Right forelimb (tissue), 1 donor: ENCODE measurements at places on chromosomes 7 and 10.

DNA sequence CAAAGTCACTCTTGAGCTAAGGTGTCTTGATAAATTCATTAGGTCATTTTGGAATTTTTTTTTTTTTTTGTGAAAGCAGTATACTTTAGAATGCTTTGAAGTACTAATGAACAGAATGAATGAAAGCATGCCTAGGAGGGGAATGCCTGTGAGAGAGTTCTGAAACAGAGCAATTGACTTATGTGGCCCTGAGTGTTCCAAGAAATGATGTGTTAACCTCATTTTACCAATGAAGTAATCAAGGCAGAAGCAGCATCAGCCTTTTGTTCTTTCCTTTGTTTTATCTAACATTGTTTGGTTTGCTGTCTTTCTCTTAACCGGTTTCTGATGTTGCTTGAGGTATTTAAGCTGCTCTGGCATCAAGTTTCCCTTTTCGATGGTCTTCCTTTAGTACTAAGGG is 154.6 kb upstream of the HGF start:
- no peak for DNase-seq

DNA sequence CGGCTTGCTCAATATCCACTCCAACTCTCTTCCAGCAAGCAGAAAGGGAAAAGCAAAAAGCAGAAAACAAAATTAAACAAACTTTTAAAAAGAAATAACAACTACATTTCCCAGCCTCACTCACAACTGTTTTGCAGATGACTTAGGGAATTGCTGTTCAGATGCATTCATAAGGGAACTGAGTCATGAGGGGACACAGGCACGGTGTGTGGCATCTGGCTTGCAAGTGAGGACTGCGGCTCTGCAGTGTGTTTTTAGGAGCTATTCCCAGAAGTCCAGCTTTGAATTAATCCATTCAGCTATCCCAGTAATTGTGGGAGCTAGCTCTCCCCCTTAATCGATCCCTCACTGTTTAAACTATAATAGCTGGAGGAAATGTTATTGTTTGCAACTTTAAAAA is 30.3 kb downstream of the PTN start:
- DNase-seq = no peak

DNA sequence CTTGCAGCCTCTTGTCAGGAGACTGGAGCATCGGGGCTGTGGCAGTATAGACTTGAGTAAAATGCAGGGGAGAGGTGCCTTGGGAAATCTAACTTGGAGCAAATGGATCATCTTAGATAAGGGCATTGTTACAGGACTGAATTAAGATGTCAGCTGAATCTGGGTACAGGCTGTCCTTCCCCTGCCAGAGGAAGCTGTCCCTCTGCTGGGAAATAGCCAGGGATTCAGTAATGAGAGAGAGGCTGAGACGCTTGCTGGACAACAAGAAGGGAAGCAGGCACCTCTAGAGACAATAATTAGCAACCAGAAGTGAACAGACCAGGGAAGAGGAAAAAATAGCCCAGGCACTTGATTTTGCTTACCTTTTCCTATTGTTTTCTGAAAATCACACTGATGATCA is 20.7 kb upstream of the RAPGEF5 start:
- DNase-seq = no peak

- DNase-seq = no peak
Observed at GRCh38 chr7:84939442-84939841, 247.4 kb downstream of the SEMA3D start.

DNA sequence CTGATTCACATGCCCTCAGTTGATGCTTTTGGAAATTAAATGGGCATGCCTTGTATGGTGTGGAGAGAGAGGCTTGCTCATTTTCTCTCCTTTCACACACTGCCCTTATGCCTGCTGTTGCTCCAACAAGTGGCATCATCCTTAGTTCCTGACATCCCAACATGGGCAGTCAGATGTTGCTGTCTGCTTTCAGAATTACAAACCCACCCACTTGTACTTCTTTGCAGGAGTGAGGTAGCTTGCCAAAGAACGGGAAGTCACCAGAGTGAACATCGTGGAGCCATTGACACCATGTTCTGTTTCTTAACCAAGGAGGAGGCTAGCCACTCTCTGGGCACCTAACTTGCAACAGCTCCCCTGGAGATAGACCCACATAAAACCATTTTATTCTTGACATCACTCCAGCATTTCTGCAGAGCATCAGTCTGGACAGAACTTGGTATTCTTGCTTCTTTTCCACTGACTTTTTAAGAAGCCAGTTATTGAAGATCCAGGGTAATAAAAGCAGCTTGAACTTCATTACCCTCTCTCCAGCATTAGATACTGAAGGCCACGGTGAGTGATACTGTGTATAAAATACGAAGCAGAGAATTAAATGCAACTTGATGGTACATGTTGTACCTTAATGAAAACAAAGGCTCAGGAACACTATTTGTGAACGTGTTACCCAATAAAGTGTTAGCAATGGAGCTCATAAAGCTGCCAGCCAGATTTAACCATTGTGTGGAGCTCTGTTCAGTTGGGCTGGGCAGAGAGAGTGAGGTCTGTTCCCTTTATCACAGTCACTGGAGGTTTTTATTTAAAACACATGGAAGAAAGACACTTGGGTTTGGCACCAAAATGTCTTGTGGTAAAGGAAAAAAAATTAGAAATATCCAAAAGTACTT is 195.8 kb upstream of the HABP2 start:
- no peak for DNase-seq

DNA sequence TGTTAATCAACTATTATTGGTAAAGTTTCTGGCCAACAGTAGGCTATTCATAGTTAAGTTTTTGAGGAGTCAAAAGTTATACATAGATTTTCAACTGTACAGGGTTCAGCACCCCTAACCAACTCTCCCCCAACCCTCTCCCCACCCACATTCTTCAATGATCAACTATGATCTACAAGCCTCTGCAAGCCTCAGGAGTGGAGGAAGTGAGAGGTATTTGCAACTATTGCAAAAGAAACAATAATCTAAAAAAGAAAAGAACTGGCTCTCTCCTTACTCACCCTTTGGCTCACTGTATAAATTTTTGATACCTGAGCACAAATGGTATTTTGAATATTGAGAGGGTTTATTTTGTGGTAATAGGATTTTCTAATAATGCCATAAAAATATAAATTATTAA is 179.8 kb downstream of the IPMK start:
- no peak for DNase-seq

- peak; percentile 81 for DNase-seq
Observed at GRCh38 chr10:68598978-68599770, 39.0 kb downstream of the TET1 start.

DNA sequence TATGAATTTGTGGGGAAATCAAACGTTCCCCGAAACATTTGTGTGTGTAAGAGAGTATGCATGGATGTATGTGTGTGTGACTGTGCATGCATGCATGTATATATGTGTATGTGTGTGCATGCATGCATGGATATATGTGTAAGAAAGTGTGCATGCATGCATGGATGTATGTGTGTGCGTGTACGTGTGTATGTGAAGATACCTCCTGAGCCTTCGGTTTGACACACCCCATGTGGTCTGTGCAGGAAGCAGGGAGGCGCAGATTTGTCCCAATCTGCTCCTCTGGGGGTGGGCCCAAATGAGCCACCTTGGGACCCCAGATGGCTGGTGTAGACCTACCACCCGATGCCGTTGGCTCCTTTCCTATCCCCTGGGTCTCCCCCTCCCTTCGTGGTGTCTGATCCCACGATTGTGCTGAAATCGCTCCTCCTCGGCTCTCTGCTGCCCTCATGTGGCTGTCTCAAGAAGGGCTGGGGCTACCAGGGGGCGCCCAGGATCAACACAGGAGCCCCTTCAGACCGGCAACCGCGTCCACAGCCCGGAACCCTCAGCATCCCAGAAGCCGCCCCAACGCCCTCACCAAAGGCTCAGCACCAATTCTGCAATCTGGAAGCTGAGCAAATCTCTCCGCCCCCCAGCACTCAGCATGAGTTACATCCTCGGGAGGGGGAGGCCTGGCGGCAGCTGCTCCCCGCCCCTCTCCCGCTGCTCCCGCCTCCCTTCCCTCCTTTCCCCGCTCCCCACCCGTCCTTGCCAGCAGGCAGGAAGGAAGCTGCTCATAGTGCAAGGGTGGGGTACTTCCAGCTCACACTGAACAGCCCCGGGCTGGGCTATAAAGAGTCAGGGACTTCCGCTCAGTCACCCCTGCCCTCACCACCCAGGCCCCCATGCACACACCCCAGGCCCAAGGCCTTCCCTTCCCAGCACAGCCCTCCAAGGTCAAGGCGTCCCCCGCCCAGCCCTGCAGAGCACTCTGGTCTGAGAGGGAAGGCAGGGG is 2.3 kb upstream of the NOS3 start:
- DNase-seq = peak; percentile 84

- no peak for DNase-seq
Observed at GRCh38 chr7:27377988-27378387, 135.4 kb downstream of the EVX1 start.

DNA sequence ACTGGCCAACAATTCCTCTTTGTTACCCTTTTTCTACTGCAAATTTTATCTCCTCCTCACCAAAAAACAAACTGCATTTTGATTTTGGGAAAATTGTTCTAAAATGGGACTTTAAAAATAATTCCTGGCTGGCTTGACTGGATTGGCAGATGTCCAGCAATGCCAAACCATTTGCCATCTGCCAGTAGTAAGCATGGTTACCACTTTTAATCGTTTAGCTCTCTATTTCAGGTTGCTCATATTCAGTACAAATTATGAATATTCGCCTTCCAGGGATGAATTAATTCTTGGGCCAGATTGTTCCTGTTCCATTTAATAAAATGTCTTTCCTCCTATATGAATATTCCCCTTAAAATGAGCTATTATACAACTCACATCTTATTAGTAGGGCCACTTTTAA is 35.7 kb downstream of the SMNDC1 start:
- no peak for DNase-seq

GRCh38 chr10:116511365-116511764 is 34.4 kb upstream of the PNLIP start:
- DNase-seq = no peak

DNA sequence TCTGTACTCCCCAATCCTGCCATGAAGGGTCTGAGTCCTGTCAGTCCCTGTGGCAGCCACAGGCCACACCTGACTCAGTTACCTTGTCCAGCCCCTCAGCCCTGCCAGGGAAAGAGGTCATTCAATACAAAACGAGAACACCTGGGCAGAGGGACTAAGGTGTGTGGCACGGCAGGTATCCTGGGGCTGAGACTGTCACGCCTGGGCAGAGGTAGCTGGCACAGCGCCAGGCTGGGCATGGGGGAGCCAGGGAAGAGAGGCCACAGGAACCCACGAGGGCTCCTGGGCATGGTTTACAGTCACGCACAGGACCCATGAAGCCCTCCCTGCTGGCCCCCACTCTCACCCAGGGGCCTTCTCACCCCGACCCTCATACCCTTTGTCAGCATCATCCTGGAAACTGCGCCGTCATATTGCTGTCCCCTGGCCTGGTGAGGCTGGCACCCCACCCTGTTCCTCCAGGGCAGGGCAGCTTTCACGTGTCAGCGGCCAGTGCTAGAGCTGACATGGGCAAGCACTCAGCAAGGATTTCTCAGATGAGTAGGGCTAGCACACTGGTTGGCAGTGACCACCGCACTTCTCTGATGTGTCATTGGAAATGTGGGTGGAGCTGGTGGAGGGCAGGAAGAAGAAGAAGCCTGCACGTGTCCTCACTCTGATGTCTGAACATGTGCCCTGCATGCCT is 42.7 kb downstream of the LRRC18 start:
- no peak for DNase-seq

DNA sequence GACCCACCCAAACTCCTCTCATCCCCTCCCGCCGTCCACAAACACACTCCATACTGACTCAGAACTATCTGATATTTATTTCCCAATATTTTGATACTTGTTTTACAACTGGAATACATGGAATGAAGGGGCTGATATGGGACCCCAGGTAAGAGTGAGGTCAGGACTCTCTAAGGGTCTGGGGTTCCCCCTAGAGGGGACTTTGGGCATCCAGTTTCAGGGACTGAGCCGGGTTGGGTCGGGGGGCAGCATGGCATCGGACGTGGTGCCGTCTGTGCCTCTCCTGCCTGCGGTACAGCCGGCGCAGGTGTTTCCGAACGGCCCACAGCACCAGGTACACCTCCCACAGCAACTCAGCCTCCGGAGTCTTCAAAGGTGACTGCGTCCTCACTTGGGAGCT is 7.5 kb downstream of the SPACDR start:
- DNase-seq = no peak
